ENCODE measurements at places on chromosomes 3 and 15.

GRCh38 chr3:120052677-120053076 is 41.6 kb downstream of the GSK3B start:
- no peak for DNase-seq

DNA sequence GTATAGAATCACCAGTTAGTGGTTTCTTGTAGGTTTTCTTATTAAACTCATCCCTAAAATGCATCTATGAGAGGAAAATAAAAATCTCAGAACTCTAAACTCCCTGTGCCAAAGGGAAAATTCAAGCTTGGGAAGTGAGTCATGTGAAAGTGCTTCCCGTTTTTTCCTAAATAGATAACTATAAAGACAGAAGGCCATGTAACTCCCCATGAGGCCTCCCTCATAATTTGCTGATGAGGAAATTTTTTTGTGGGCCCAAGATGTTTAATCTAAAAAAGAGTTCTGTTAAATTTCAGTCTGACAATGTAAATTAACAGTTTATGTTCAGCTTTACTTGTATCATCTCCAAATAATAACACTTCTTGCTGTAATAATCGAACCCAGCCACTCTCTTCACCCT is 1273.9 kb downstream of the OTOL1 start:
- DNase-seq: no peak

GRCh38 chr3:67737906-67738865 is 83.8 kb upstream of the SUCLG2 start:
- no peak for DNase-seq

DNA sequence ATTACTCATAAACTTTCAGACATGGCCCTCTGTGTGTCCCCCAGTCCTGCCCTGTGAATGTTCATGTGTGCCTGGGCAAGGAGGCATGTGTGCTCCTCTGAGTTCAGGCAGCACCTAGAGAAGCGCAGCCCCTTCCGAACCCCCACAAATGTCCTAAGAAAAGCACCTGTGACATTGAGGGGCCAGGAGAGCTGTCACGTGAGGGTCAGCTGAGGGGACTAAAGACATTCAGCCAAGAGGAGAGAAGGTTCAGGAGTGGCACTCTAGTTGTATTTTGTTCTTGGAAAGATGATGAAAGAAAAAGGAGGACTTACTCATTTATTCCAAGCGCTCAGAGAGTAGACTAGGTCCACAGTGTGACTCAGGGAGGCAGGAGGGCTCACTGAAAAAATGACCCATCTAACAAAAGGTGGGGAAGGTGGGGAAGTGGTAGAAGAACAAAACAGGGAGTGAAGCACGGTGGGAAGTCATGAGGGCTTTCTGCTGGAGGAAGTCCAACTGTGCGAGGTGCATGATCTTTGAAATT is 28.1 kb upstream of the ELP6 start:
- no peak for DNase-seq

- DNase-seq: no peak
Measured at GRCh38 chr3:169759256-169759655, 5.6 kb downstream of the TERC start.

DNA sequence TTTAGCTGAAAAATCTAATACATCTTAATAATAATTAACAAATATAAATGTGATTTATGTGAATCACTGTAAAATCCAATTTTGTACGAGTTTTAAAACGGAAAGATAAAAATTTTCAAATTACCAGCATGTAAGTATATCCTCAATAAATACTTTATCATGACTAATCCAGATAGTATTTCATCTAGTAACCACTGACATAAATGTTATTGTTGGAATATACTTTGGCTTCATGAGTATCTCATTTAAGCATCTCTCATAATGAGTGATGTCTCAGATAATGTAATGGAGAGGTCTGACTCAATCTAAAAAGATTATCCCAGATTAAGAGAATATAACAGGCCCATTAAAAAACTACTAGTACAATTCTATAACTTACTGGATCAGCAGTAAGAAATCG is 216.3 kb downstream of the STAG1 start:
- DNase-seq: no peak

DNA sequence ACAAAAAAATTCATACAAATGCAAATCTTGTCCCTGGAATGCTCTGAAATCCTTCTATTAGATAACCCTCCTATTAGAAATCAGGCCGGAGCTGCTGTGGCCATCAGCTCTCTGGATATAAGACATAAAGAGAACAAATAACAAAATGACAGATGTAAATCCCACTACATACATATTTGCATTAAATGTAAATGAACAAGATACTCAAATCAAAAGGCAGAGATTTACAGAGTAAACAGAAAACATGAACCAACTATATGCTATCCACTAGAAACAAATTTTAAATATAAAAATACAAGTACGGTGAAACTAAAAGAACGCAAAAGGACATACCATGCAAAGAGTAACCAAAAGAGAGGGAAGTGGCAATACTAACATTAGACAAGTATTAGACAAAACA is 10.7 kb downstream of the CYFIP1 start:
- DNase-seq: no peak

DNA sequence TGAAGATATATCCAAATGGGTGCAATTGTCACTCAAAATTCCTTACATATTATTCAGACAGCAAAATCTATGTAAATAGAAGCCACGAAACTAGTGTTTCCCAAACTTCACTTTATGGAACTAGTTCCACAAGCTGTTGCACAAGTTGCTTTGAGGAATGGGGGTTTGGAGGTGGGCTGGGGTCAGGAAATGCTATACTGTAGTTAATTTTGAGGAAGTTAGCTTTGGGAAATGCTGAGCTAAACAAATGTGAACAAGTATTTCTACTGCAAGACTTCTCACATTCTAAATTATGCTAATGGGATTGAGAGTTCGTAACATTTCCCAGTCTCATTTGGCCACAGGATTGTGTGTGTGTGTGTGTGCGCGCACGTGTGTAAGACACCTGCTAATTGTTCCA is 28.7 kb upstream of the SAMMSON start:
- DNase-seq: no peak

- DNase-seq: no peak
Measured at GRCh38 chr3:60696428-60697125, 554.7 kb downstream of the FHIT start.
